ENCODE measurements at places on chromosomes 3 and 15. TPM values are rescaled to one million over a fixed set of nuclear protein-coding genes. Genes with fewer than 3 reads are reported as not detected.

DTWD1 gene
- 68.6 TPM for total RNA-seq

ETV5 gene
- total RNA-seq: 18.5 TPM

RTP4 gene
- total RNA-seq: 2.0 TPM

PLA2G4B gene
- 0.71 TPM for total RNA-seq

CHRD gene
- total RNA-seq: 1.4 TPM

FOXB1 gene
- not detected for total RNA-seq

MNS1 gene
- total RNA-seq: 1.1 TPM

RBP2 gene
- total RNA-seq: not detected

CLSTN2 gene
- 0.14 TPM for total RNA-seq

SLC9C1 gene
- total RNA-seq: 0.14 TPM

CCDC39 gene
- not detected for total RNA-seq

RLBP1 gene
- total RNA-seq: not detected

C3orf22 gene
- not detected for total RNA-seq

KLHL40 gene
- not detected for total RNA-seq

CPNE9 gene
- not detected for total RNA-seq

SMAD6 gene
- 31.3 TPM for total RNA-seq

ITGA11 gene
- 55.0 TPM for total RNA-seq

CCNL1 gene
- 173 TPM for total RNA-seq

TEX9 gene
- 3.1 TPM for total RNA-seq

PCSK6 gene
- 11.6 TPM for total RNA-seq

RAB6B gene
- 0.37 TPM for total RNA-seq

CTXN2 gene
- total RNA-seq: not detected

RPUSD3 gene
- 21.1 TPM for total RNA-seq

ARPC4 gene
- total RNA-seq: 170 TPM

MORC1 gene
- not detected for total RNA-seq

TM4SF1 gene
- 483 TPM for total RNA-seq

GOLGA6A gene
- not detected for total RNA-seq

CCR2 gene
- not detected for total RNA-seq

GADL1 gene
- total RNA-seq: not detected

ACP3 gene
- 1.3 TPM for total RNA-seq

KIF23 gene
- 9.7 TPM for total RNA-seq

TBC1D23 gene
- total RNA-seq: 84.6 TPM

LRTM1 gene
- total RNA-seq: not detected

FBXL2 gene
- total RNA-seq: 9.8 TPM

TMEM42 gene
- total RNA-seq: 22.8 TPM

ITIH1 gene
- total RNA-seq: 0.18 TPM

UTS2B gene
- 0.65 TPM for total RNA-seq

ROBO1 gene
- total RNA-seq: 98.5 TPM

SCN11A gene
- under 0.01 TPM for total RNA-seq

ARPIN gene
- total RNA-seq: 9.8 TPM

TP63 gene
- under 0.01 TPM for total RNA-seq

DNAH12 gene
- under 0.01 TPM for total RNA-seq

CTDSPL gene
- total RNA-seq: 22.2 TPM

GOLGA6D gene
- total RNA-seq: not detected

CHRNA3 gene
- total RNA-seq: not detected

ECT2 gene
- total RNA-seq: 14.9 TPM

TGM4 gene
- not detected for total RNA-seq

ROBO2 gene
- 24.9 TPM for total RNA-seq

APH1B gene
- total RNA-seq: 18.5 TPM

HCLS1 gene
- total RNA-seq: 7.2 TPM

SEMA6D gene
- total RNA-seq: 22.9 TPM

LTF gene
- total RNA-seq: 0.14 TPM

LARP6 gene
- total RNA-seq: 42.6 TPM

FEZF2 gene
- not detected for total RNA-seq
